ENCODE measurements at places on chromosomes 2 and 18.

- no peak for DNase-seq
Measured at GRCh38 chr2:204436230-204436629, 109.0 kb upstream of the PARD3B start.

GRCh38 chr2:52391621-52392020 is 1359.7 kb upstream of the NRXN1 start:
- DNase-seq, result no peak

DNA sequence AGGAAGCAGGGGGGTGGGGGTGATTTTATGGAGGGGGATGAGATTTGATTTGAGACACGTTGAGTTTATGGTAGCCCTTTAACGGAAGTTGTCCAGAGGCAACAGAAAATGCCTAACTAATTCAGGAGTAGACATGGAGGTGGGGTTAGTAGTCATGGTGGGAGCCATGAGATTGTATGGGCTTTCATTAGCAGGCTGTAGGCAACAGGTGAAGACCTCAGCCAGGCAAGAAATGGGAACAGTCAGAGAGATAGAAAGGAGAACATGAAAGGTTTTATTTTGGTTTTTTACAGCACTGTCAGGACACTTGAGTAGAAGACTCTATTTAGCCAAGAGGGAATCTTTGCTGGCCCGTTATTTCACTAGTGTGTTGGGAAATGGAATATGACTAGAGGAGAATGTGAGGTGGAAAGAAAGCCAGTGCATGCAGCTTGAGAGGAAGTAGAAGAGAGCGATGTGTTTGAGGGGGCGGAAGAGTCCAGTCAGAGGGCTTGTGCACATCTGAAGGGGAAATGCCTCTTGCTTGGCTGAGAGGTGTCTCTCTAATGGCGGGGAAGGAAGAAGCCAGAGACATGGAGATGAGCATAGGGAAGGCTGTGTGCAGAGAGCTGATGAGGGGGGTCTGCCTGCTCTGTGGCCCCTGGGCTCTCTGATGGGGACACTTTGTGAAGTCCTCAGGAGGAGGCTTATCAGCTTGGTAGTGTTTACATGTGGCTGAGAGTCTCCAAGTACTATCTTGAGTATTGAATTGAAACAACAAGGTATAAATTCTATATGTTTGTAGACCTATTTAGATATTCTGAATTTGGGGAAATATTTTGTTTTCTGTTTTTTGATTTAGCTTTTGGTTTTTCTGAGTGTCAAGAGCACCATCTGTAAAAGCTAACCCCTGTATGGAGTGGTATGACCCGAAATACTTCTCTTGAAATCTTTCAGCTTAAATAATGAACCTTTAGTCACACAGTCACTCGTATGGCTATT is 66.9 kb upstream of the ITM2C start:
- DNase-seq, result peak; percentile 6

DNA sequence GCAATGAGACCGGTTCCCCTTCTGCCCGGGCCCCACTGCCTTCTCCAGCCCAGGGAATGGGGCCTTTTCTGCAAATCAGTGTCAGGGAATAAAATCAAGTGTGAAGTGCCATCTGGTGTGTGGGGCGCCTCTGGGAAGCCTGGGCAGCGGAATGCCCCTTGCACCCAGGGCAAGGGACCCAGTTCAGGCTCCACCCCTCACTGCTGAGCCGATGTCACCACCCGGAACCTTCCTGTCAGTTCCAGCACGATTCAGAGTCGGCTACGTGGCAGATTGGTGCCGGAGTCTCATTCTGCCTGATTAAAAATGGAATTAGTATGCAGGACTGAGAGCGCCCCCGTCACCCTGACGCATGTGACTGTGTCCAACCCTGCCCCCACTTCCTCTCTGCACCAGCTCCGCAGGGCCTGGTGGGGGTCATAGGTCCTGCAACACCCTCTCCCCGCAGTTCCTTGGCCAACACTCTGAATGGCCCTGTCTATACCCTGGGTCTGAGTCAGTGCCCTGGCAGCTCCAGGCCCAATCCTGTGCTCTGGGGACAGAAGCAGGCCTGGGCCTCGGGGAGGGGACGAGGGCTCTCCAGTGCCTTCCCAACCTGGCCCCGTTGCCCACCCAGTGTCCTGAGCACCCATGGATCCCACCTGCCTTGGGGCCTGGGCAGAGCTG is 8.2 kb upstream of the ALPI start:
- no peak for DNase-seq

- no peak for DNase-seq
Measured at GRCh38 chr2:119438726-119439284, 7.2 kb downstream of the TMEM37 start.

GRCh38 chr2:33893824-33894223 is 294.7 kb upstream of the FAM98A start:
- DNase-seq, result no peak

DNA sequence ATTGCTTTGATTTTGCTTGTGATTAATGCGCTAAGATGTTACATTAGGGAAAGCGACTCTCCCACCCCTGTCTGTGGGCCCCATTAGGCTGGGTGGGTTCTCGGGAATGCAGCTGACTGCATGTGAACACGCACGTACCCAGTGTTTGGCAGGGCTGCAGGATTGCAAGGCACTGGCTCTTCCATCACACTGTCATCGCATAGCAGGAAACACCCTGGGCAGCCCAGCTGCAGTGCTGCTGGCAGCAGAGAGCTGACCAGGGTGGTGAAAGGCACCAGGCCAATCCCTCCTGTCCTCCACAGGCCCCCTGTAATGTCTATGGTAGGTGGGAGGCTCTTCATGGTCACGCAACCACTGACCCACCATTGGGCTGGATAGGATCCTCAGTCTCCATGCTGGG is 34.4 kb upstream of the FZD7 start:
- no peak for DNase-seq

DNA sequence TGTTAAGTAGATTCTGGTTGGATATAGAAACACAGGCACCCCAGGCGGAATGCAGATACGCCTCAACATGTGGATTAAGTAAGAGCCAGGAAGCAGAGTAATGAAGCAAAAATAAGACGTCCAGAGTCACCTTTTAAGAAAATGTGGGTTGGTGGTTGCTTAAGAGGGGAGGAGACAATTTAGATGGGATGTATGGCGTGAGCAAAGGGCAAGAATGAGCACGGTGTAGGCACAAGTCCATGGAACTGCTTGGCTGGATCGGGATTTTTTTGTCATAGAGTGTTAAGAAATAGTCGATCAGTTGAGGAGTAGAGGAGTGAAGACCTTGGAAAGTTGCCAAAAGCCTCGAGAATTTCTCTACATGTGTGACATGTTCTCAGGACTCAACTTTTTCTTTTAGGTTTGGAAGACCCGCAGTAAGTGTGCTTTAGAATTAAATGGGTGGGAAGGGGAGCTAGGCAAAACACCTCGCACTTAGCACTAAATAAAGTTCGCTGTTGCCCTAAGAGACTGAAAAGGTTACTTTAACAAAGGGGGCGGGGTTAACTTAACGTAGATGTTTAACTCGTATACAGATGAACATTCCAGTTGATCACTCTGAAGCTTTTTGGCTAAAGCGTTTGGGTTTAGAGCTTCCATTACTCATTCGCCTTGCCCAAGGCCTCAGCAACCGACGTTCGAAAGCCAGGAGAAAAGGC is 716 bp upstream of the SLC39A10 start:
- DNase-seq, result no peak

GRCh38 chr2:191947235-191947634 is 100.3 kb upstream of the CAVIN2 start:
- DNase-seq, result no peak

- DNase-seq, result no peak
Measured at GRCh38 chr2:1742681-1743395, 1.5 kb downstream of the PXDN start.

DNA sequence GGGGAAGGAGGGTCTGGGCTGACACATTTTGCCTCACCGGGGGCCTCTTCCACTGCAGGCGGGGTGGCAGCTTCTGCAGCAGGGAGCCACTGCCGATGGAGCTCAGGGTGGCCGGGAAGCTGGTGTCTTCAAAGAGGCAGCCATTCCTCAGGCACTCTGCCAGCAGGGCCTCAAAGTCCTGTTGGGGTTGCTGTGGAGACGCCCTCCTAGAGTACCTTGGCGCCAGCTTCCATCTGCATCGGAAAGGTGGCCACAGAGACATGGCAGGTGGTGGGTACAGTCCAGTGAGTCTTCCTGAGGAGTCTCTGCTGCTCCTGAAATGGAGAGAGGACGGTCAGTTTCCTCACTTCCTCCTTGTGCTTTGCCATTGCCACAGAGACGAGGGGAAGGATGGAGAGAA is 12.1 kb downstream of the CAPN14 start:
- no peak for DNase-seq

Measured in KG1 (cell line).